ENCODE measurements at places on chromosomes 7 and 10. TPM values are rescaled to one million over a fixed set of nuclear protein-coding genes. Genes with fewer than 3 reads are reported as not detected.

GJD4 gene
- total RNA-seq, result not detected

TCAF2 gene
- total RNA-seq, result 0.52 TPM

CACNA2D1 gene
- total RNA-seq, result 10.4 TPM

- H3K27me3 ChIP-seq, result peaks cover 97% of the 10 kb centered on the region
- H3K27ac ChIP-seq, result no peak overlapping the region
- no peak for DNase-seq
- no peak overlapping the region for H3K4me3 ChIP-seq
- no peaks in the 10 kb centered on the region for H3K36me3 ChIP-seq
These were observed 35.9 kb upstream of the PRKCQ start for GRCh38 chr10:6615971-6616370.

GRCh38 chr7:5363729-5364128 is 59.9 kb downstream of the TNRC18 start:
- H3K4me1 ChIP-seq, result peaks cover 2% of the 10 kb centered on the region
- H3K27ac ChIP-seq, result no peak overlapping the region
- no peaks in the 10 kb centered on the region for H3K27me3 ChIP-seq
- no peak for DNase-seq

ZNF117 gene
- total RNA-seq, result 2.5 TPM

NPFFR1 gene
- total RNA-seq, result 0.20 TPM

DNA sequence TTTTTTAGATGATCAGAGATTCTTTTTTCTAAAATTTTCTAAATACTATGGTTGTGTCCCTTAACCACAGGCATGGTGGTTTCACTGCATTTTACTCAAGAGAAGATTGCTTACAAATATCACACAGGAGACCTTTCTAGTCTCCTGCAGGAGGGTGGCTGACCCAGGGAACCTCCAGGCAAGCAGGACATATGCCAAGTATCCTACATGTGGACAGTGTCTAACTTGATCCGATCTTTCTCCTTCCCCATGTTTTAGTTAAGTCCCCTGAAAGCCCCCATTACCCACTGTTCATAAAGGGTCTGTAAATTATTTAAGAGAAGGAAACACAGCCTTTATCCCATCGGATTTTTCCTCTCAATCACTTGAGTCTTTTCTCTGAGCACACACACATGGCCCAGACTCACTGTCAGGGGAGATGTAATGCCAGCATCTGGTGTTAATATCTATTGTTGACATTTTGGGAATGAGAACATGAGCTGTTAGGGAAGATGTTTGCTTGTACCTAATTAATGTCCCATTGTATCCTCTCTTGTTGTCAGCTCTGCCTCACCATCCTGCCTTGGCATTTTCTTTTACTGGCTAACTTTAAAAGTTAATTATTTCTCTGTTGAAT is 755.2 kb downstream of the AUTS2 start:
- no peaks in the 10 kb centered on the region for H3K36me3 ChIP-seq
- no peaks in the 10 kb centered on the region for H3K27me3 ChIP-seq
- H3K27ac ChIP-seq, result no peak overlapping the region
- DNase-seq, result no peak
- H3K4me1 ChIP-seq, result no peaks in the 10 kb centered on the region

DNA sequence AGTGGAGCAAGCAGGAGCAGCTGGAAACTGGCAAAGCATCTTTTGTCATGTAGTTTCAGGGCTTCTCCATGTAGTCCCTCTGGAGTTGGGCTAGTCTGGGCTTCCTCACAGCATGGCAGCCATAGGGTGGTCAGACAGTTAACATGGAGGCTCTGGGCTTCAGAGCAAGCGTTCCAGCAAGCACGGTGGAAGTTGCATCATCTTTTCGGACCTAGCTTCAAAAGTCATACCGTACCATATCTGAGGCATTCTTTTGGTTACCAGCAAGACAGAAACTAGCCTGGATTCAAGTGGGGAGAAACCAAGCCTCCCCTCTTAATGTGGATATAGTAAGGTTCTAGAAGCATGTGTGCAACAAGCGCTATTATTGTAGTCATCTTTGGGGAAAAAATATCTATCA is 135.0 kb downstream of the HTR7 start:
- no peaks in the 10 kb centered on the region for H3K36me3 ChIP-seq
- H3K27me3 ChIP-seq, result no peaks in the 10 kb centered on the region
- no peak overlapping the region for H3K4me3 ChIP-seq
- no peak overlapping the region for H3K27ac ChIP-seq

Measured in Calu3 (cell line).